ENCODE measurements at places on chromosomes 3 and 15. TPM values are rescaled to one million over a fixed set of nuclear protein-coding genes. Genes with fewer than 3 reads are reported as not detected.

SYNPR gene
- not detected for total RNA-seq

FGF7 gene
- total RNA-seq, result 55.9 TPM

DNA sequence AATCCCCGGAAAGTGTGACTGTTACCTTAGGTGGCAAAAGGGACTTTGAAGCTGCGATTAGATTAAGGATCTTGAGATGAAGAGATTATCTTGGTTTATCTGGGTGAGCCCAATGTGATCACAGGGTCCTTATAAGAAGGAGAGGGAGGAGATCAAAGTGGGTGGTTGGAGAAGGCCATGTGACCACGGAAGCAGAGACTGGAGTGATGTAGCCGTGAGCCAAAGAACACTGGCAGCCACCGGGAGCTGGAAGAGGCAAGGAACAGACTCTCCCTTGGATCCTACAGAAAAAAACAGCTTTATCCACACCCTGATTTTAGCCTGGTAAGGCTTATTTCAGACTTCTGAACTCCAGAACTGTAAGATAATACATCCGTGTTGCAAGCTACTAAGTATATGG is 29.9 kb downstream of the CRABP1 start:
- DNase-seq, result no peak

DPPA2 gene
- not detected for total RNA-seq

- DNase-seq, result no peak
Observed at GRCh38 chr3:145282505-145282904, 878.5 kb downstream of the PLOD2 start.

SOX2 gene
- total RNA-seq, result 0.36 TPM

DNA sequence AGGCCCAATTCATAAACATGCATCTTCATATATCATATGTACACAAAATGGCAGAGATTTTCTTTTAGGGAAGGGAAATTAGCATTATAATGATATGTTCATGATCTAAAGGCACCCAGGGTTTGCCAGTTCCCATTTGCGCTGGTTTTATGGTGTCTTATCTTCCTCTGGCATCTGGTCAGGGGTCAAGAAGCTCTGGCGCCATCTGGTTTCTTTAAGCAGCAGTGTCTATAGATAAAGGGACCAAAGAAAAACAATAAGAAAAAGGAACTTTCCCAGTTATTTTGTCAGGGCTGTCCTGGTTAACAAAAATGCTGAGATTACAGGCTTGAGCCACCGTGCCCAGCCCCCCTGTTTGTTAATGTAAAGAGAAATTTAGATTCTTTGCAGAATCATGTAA is 3.3 kb upstream of the DCP1A start:
- DNase-seq, result no peak
